Hypothalamus (tissue), 51 donors: ENCODE measurements at places on chromosomes 7 and 10.

- no peak for DNase-seq
Observed at GRCh38 chr7:28732071-28732869, 225.9 kb downstream of the TRIL start.

GRCh38 chr7:14507617-14508016 is 394.9 kb downstream of the DGKB start:
- no peak for DNase-seq

DNA sequence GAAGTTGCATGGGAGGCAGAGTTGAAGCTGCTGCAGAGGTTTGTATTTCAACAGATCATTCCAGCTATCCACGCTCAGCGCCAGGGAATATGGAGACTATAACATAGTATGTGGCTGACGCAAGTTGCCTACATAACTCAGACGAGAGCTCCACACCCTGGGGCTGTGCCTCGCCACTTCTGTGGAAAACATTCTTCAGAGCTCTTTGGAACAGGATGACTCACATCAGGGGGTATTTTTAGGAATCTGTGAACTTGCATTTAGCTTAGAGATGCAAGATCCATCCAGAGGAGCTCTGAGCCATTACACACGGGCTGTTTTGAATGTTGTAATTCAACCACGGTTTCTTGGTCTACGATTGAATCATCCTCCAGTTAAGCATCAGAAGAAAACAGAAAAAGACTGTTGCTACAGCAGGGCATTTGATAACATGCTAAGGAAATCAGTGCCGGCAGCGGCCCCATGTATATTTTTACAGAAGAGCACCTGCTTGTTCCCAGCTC is 481.5 kb upstream of the AKR1E2 start:
- DNase-seq: no peak

GRCh38 chr10:118383699-118384098 is 41.6 kb upstream of the FAM204A start:
- DNase-seq: no peak

GRCh38 chr7:91892821-91893340 is 12.4 kb upstream of the MTERF1 start:
- DNase-seq: no peak

GRCh38 chr10:113241599-113242360 is 291.7 kb downstream of the TCF7L2 start:
- DNase-seq: no peak

- DNase-seq: no peak
Observed at GRCh38 chr10:28387140-28387539, 84.3 kb upstream of the MPP7 start.

GRCh38 chr7:75689246-75690099 is 49.3 kb downstream of the HIP1 start:
- no peak for DNase-seq

- DNase-seq: no peak
Observed at GRCh38 chr7:110522761-110523200, 568.1 kb upstream of the LRRN3 start.

- no peak for DNase-seq
Observed at GRCh38 chr7:20326342-20326741, 4.4 kb upstream of the ITGB8 start.

GRCh38 chr10:123835575-123835974 is 56.0 kb downstream of the CPXM2 start:
- no peak for DNase-seq

GRCh38 chr7:17307000-17307399 is 8.5 kb downstream of the AHR start:
- DNase-seq: no peak

DNA sequence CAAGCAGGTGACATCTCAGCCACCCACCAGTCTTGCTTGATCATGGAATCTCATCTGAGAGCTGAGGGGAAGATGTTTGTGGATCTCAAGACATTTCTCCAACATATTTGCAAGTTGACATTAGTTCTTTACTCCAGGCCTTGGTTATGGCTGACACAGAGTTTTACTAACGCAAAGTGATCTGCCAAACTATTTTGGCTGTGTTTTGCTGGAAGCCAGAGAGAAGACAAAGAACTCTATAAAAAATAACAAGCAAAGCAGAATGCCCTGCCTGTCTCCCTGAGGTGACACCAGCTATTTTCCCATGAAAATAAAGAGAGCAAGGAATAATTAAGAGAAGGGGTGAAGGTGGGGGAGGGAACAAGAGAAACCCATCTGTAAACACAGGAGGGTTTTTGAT is 286.4 kb downstream of the WDR11 start:
- no peak for DNase-seq

DNA sequence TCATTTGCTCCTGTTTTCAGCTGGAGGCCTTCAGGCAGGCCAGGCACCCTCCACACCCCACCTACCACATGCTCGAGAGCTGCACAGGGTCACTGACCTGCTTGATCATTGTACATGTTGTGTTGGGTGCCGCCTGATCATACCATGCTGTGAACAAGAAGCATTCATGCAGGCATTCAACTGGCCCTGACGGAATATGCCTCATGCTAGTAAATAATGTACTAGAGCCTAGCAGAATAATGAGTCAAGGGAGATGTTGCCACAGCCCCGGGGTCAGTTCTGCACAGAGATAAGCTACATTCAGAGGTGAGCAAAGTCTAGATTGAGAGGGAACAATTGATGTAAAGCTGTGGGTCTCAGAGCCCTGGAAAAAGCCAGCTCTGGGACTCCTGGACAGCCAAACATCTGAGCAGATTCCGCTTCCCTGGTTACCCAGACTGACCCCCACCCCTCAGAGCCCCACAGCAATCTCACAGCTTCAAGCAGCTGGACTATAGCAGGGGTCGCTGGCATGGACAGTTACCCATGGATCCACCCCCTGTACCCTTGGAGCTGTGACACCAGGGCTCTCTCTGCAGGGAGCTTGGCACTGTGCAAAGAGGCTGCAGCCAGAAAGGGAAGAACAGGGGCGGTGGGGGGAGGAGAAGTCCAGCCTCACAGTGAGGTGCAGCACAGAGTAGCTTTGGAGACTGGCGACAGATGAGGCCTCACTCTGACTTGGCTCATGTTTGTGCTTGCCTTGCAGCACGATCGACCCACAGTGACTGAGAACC is 86.6 kb downstream of the FRMPD2 start:
- DNase-seq: no peak
